ENCODE measurements at places on chromosomes 2 and 18.

DNA sequence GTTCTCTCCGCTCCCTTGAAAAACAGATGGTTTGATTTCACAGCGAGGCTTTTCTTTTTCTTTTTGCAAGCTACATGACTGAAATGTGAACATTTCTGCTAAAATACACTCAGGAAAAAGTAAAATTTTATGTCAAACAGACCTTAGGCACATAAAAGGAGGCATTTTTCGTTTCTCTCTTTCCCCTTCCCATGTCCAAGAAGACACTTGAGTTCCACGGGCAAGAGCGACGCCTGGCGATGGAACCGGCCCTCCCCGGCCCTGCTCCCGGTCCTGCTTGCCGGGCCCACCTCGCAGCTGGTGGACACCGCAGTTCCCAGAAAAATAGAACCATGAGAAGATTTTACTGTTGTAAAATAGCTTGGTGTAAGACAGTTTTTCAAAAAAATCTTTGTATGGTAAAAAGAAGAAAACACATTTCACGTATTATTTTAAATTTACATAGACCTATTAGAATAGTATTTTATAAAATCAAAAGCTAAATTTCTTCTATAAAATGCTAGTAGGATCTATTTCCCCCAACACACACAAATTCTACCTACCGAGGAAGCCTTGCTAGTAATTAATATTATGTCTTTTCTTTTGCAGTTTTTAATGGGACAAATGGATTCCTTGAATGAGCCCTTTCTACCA, 2.3 kb upstream of the ALKAL2 start:
- peak; percentile 79 for DNase-seq

DNA sequence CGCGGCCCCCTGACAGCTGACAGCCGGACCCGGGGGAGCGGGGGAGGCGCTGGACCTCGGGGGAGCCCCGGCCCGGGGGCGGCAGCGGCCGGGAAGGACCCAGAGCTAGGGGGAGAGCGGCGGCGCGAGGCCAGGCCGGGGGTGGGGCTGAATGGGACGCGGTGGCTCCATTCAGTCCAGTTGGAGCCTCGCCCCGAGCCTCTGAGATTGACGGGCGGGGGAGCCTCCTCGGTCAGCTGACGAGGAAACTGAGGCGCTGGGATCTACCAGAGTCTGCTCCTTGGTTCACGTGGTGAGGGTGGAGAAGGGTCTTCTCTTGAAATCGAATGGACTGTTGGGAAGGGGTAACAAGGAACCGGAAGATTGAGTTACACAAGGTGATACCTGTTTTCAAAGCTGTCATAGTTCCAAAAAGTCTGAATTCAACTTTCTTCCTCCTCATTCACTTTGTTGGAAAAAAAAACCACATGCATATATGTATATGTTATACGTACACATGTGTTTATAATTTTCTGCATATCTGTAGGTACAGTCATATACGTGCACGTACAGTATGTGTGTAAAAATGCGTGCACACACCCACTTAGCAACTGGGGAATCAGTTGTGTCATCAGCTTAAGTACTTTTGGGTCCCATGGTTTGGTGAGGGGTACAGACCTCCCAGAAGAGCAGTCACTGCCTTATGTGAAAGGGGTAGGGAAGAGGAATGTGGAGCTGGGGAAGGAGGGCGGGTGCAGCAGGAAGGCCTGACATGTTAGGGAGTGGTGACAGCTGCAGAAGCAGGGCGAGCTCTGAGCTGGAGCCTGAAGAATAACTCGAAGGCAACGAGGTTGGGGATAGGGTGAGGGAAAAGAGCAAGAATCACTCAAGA, 628 bp downstream of the PPP1R7 start:
- DNase-seq: no peak

GRCh38 chr2:3588084-3588483, 6.8 kb upstream of the COLEC11 start:
- no peak for DNase-seq

- DNase-seq: peak; percentile 91
Observed at GRCh38 chr18:37409878-37410277, 155.7 kb downstream of the CELF4 start.

DNA sequence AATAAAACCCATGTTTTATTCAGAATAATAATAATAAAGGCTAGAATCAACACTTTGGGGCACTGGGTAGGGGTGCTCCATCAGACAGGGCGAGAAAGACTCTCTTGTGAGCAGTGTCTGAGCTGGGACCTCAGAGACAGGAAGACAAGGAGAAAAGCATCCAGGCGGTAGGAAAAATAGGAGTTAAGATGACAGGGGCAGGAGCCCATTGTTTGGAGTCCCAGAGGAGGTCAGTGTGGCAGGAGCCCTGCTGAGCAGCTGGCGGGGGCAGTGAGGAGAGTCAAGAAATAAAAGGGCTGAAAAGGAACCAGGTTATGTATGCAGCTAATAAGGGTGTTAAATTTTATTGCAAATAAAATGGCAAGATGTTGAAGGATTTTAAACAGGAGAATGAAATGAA, 457.4 kb downstream of the FBXO15 start:
- no peak for DNase-seq

GRCh38 chr2:217610401-217610814, 392.4 kb downstream of the TNS1 start:
- DNase-seq: no peak

DNA sequence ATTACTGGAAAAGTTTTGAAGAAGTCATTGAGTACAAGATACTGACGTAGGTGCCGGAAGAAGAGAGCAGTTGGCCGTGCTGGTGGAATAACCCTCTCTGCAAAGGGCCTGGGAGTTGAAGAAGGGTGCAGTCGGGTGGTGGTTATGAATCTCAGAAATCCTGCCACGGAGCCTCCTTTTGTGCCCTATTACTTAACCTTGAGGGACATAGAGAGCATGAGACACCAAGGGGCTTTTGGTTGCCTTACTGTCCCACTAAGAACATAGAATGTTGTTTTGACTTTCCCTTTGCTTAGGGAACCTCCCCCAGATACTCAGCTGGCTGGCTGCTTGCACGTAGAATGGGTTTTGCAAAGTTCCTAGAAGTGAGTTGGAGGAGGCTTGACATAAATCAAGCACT, 1.3 kb upstream of the CD28 start:
- DNase-seq: no peak

GRCh38 chr18:71371951-71372605, 1083.2 kb downstream of the SOCS6 start:
- no peak for DNase-seq

GRCh38 chr18:13176847-13177246, 41.7 kb upstream of the LDLRAD4 start:
- no peak for DNase-seq

- no peak for DNase-seq
Observed at GRCh38 chr2:118732432-118732831, 115.0 kb downstream of the EN1 start.

GRCh38 chr2:41500895-41501294, 546.9 kb upstream of the PKDCC start:
- DNase-seq: no peak

DNA sequence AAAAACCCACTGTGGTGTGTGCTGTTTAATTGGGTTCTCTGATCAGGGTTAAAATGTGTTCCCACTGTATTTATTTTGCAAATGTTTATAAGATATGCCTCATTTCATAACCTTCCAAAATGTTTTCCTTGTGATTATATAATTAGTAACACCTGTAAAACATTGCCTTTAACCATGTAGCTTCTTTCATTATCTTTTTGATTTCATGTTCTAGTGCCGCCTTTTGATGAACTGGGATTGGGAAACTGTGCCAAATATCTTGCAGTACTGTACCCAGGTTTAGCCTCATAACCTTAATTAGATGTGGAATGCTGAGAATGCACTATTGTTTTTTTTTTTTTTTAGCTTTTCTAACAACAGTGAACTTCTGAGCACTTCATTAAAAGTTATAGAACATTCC, 96.9 kb downstream of the TANC1 start:
- DNase-seq: no peak

DNA sequence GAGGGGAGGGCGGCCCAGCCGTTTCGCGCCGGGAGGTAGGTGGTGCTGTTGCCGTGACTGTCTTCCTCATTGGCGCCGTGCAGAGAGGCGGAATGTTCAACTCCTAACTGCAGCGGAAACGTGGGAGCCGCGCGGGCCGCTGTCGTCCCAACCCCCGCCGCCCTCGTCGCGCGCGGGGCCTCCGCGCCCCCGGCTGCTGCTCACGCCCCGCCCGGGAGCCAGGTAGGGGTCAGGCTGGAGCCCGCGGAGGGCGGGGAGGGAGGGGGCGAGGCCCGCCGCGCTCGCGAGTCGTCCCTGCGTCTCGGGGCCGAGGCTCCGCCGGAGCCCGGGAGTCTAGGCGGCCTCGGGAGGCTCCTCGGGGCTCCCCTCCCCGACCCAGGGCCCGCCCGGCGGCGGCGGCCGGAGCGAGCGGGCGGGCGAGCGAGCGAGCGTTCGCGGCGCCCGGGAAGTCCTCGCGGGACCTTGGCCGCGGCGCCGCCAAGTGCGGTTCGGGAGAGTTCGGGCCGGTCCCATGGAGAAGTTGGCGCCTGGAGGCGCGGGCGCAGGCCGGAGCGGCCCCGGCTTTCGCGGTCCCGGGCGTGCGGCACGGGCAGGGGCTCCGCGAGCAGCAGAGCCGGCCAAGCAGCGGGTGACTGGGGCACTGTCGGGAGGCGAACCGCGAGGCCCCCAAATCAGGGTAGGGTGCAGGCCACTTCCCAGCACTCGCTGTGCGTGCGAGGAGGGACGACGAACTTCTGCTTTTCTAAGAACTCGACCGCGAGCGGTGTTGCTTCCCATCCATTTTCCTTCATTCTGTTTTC, at the start of gene MAP3K20:
Gene MAP3K20 (plus strand): TSS at position 66 of the 800 bp plus-strand sequence. CDS start 15,186 bp downstream, outside the sequence.
- DNase-seq: peak; percentile 54

DNA sequence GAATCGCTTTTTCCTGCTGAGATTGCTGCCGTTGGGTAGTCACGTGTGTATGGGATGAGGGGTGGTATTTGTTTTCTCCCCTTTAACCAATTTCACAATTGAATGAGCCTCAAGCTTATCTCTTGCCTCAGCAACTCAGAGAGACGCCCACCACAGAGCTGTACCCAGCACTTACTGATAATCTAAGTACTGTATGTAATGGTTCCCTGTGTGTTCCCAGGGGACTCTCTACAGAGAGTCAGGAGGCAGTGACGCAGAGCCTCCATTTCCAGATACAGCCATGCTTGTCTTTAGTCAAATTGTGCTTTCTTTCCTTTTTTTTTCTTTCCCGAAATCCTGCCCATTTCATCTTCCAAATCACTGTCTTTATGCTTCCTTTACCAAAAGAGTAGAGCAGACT, 1102.1 kb upstream of the KLHL29 start:
- no peak for DNase-seq

- DNase-seq: no peak
Observed at GRCh38 chr2:117850015-117850414, 35.5 kb downstream of the DDX18 start.
